ENCODE measurements at places on chromosomes 3 and 15. TPM values are rescaled to one million over a fixed set of nuclear protein-coding genes. Genes with fewer than 3 reads are reported as not detected.
A peak's percentile ranks its signal among the peaks of the same experiment; 100 is the strongest.

DNA sequence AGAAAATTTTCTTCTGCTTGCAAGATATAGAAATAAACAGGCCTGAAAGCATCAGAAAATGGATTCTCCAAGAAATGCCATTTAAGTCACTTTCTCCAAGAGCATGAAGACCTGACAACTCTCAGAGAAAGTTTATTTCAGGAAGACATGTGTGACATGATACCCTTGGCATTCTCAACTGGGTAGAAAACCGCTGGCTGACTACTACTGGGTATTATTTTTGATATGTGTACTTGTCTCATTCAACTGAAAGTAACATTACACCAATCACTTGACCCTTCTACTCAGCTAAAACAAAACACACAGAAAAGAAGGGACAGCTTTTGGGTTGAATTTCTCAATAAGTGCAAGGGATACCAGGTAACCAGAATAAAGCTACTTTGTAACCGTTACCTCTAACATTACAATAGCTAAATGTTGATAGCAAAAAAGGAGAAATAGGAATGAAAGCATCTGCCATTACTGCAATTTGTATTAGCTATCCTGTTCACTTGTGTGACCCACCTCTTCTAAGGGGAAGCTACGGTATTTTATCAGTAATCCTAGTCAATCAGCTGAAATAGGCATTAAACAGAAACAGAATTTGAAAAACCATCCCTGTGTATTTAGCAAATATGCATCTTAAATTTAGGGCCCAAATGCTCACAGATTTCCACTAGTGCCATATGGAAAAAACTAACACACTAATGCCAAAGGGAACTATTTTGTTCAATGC lies 7.3 kb downstream of the TRA2B start:
- no peaks in the 10 kb centered on the region for H3K36me3 ChIP-seq
- no peak overlapping the region for H3K4me3 ChIP-seq
- H3K4me1 ChIP-seq, result peaks cover 41% of the 10 kb centered on the region
- no peak overlapping the region for H3K27ac ChIP-seq
- no peaks in the 10 kb centered on the region for H3K27me3 ChIP-seq

- no peaks in the 10 kb centered on the region for H3K27me3 ChIP-seq
- no peak overlapping the region for H3K4me3 ChIP-seq
- peak; percentile 66 for DNase-seq
- no peaks in the 10 kb centered on the region for H3K36me3 ChIP-seq
- peak overlapping the region; percentile 21 for H3K27ac ChIP-seq
Measured at GRCh38 chr3:30286007-30286669, 320.3 kb upstream of the TGFBR2 start.

PTX3 gene
- total RNA-seq, result 1.0 TPM

DNA sequence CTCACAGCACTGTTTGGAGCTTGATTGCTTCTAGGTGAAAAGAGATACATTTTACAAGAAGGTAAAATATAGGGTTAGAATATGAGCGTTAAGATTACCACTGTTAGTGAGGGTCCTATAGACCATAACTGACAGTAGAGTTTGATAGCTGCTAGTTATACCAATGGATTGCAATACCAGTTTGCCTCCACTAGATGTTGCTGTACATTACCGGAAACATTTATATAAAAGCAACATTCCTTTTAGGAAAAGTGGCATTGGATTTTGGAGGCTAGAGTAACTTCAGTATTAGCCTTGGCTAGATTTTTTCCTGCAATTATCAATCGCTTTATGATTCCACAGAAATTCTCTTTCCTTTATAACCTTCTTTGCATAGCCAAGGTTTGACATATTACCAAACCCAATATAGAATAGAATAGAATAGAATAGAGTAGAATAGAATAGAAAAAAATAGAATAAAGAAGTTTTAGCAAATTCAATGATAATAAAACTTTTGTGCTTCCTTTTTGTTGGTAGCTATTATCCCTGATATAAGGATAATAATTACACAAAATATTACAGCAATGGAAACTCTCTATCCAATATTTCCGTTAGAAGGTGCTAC lies 1093.6 kb upstream of the ALCAM start:
- no peaks in the 10 kb centered on the region for H3K27me3 ChIP-seq
- no peaks in the 10 kb centered on the region for H3K36me3 ChIP-seq
- H3K4me1 ChIP-seq, result no peaks in the 10 kb centered on the region
- H3K27ac ChIP-seq, result no peak overlapping the region

CASR gene
- total RNA-seq, result 0.22 TPM

DNA sequence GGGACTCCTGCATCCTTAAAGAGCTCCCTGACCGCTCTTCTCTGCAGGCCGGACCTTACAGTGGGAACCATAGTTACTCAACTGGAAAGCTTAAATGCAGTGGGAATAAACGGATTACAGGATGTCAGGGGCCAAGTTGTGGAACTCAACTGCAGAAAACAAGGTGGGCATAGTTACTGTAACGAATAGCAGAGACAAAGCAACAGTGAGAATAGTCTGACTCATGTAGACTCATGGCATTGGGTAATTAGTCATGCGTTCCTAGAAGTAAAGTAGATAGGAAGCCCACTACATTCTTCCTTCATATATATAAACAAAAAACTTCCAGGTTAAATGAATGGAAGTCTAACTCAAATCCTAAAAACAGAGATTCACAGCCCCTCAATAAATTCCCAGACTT lies 95.5 kb upstream of the CHRNA7 start:
- H3K27ac ChIP-seq, result no peak overlapping the region
- H3K4me1 ChIP-seq, result no peaks in the 10 kb centered on the region
- no peaks in the 10 kb centered on the region for H3K36me3 ChIP-seq
- H3K27me3 ChIP-seq, result no peaks in the 10 kb centered on the region
- no peak overlapping the region for H3K4me3 ChIP-seq
- DNase-seq, result no peak

DNA sequence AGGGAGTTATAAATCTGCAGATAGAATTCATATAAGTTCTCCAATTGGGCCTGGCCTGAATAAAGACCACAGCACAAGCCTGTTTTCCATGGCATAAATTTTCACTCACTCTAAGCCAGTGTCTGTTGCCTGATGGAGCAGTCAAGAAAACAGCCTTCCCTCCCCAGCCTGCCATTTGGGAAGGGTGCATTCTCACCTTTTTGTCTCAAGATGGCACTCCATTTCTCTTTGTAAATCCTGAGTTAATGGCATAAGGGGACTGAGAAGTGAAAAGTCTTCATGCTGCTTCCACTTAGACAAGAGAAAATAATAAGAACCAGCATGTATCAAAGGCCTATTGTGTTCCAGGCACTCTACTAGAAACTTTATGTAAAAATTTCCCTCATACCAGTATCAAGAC lies 115.6 kb upstream of the MANF start:
- H3K36me3 ChIP-seq, result no peaks in the 10 kb centered on the region
- no peaks in the 10 kb centered on the region for H3K4me1 ChIP-seq
- H3K27me3 ChIP-seq, result no peaks in the 10 kb centered on the region
- no peak overlapping the region for H3K27ac ChIP-seq
- H3K4me3 ChIP-seq, result no peak overlapping the region
- no peak for DNase-seq

NR2E3 gene
- 0.64 TPM for total RNA-seq

- no peak for DNase-seq
- no peaks in the 10 kb centered on the region for H3K4me1 ChIP-seq
- no peak overlapping the region for H3K4me3 ChIP-seq
- H3K27ac ChIP-seq, result no peak overlapping the region
- H3K27me3 ChIP-seq, result no peaks in the 10 kb centered on the region
Measured at GRCh38 chr3:183527428-183528379, 27.8 kb downstream of the KLHL6 start.

TMEM158 gene
- total RNA-seq, result 8.2 TPM

DNA sequence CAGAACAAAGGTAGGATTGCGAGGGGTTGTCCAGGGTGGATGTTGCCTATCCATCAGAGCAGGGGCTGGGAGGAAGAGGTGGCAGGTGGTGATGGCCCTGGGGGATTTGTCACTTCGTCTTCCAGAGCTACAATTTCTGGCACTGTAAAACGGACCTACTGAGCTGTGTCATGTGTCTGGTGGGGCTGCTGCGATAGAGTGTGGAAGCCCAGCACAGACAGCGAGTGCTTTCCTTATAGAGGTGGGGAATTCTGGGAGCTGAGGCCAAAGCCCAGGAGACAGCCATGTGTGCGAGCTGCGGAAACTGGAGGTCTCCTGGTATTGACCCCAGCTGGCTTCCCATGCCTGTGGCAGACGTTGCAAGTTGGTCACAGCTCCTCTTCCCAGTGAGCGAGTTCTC lies 61.2 kb upstream of the SEC22A start:
- DNase-seq, result no peak
- no peaks in the 10 kb centered on the region for H3K36me3 ChIP-seq
- no peaks in the 10 kb centered on the region for H3K4me1 ChIP-seq
- no peak overlapping the region for H3K27ac ChIP-seq
- H3K27me3 ChIP-seq, result no peaks in the 10 kb centered on the region

- H3K36me3 ChIP-seq, result no peaks in the 10 kb centered on the region
- H3K27ac ChIP-seq, result no peak overlapping the region
- no peaks in the 10 kb centered on the region for H3K4me1 ChIP-seq
- peak; percentile 44 for DNase-seq
- no peak overlapping the region for H3K4me3 ChIP-seq
Measured at GRCh38 chr3:48507256-48508061, 3.5 kb upstream of the SHISA5 start.

CAV3 gene
- total RNA-seq, result not detected

DNA sequence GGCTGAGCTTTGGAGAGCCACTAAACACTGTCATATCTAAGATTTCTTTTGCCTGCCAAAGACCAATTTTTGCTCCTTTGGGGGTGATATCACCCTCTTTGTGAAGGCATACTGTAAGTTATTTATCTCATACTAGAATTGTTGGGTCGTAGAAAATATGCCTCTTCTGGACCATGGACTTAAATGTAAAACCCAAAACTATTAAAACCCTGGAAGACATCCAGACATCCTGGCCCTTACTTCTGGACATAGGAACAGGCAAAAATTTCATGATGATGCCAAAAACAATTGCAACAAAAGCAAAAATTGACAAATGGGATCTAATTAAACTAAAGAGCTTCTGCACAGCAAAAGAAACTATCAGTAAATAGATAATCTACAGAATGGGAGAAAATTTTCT lies 172.2 kb downstream of the ATG7 start:
- no peaks in the 10 kb centered on the region for H3K4me1 ChIP-seq
- no peaks in the 10 kb centered on the region for H3K27me3 ChIP-seq
- DNase-seq, result no peak
- H3K27ac ChIP-seq, result no peak overlapping the region
- H3K36me3 ChIP-seq, result no peaks in the 10 kb centered on the region

- H3K4me3 ChIP-seq, result peak overlapping the region; percentile 42
- DNase-seq, result peak; percentile 76
- H3K27me3 ChIP-seq, result no peaks in the 10 kb centered on the region
- H3K36me3 ChIP-seq, result no peaks in the 10 kb centered on the region
Measured at GRCh38 chr3:37993820-37994638, 3.4 kb downstream of the VILL start.

DNA sequence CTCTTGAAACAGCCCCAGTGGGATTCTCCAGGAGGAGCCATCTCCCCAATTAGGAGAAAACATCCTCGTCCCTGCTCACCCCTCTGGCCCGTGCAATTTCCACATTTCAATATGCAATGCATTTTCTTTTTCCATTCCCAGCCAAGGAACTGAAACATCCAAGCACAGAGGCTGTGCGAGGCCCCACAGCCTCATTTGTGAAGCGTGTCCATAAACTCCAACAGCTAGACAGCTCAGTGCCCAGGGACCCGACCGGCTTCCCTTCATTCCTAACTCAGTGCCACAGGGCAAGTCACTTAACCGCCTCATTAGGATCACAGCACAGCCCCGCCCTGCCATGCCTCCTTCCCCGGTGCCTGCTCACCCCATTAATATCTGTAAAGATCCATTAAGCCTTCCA lies 204.2 kb upstream of the IGF1R start:
- DNase-seq, result no peak
- H3K4me3 ChIP-seq, result no peak overlapping the region
- H3K27me3 ChIP-seq, result no peaks in the 10 kb centered on the region
- no peaks in the 10 kb centered on the region for H3K36me3 ChIP-seq
- no peaks in the 10 kb centered on the region for H3K4me1 ChIP-seq
- no peak overlapping the region for H3K27ac ChIP-seq

GRCh38 chr3:177513815-177514610 lies 316.7 kb upstream of the TBL1XR1 start:
- H3K27me3 ChIP-seq, result no peaks in the 10 kb centered on the region
- no peaks in the 10 kb centered on the region for H3K4me1 ChIP-seq
- H3K36me3 ChIP-seq, result no peaks in the 10 kb centered on the region
- DNase-seq, result no peak

DNA sequence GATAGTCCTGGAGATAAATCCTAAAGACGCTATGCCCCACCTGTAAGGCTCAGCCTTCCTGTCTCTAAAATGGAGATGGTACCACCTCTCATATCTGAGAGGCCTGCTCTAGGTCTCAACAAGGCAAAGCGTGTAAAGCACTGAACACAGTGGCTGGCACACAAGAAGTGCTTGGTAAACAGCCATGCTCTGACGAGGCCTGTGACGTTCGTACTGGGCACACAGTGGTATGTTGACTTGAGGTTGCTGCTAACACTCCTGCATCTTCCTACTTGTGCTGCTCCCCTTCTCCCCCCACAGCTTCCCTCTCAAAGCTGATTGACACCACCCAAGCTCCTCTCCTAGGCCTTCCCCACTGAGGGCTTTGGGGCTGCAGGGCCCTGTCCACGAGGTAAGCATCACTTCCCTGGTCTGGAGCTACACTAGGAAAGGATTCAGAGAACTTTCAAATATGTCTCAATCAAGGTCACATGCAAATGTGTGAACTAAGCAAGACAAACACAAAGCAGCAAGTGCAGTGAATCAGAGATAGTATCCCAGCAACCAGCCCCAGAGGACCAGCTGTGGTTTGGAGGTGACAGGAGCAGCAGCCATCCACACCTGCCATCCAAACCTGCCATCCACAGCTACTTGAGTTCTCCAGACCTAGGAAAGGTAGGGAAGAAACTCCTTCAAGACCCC lies 177.5 kb downstream of the STT3B start:
- H3K4me3 ChIP-seq, result no peak overlapping the region
- H3K36me3 ChIP-seq, result no peaks in the 10 kb centered on the region
- no peaks in the 10 kb centered on the region for H3K27me3 ChIP-seq
- no peak for DNase-seq
- H3K4me1 ChIP-seq, result no peaks in the 10 kb centered on the region
- H3K27ac ChIP-seq, result no peak overlapping the region

- no peaks in the 10 kb centered on the region for H3K27me3 ChIP-seq
- no peaks in the 10 kb centered on the region for H3K36me3 ChIP-seq
- H3K4me1 ChIP-seq, result no peaks in the 10 kb centered on the region
Measured at GRCh38 chr3:32592011-32592410, 21.4 kb upstream of the DYNC1LI1 start.

CFAP100 gene
- not detected for total RNA-seq

GRCh38 chr3:160981217-160981938 lies 123.8 kb downstream of the B3GALNT1 start:
- no peak overlapping the region for H3K27ac ChIP-seq
- H3K27me3 ChIP-seq, result no peaks in the 10 kb centered on the region
- no peak overlapping the region for H3K4me3 ChIP-seq

GRCh38 chr3:116474801-116475200 lies 29.5 kb upstream of the LSAMP start:
- H3K27ac ChIP-seq, result no peak overlapping the region
- H3K27me3 ChIP-seq, result no peaks in the 10 kb centered on the region
- DNase-seq, result no peak
- no peaks in the 10 kb centered on the region for H3K4me1 ChIP-seq
- no peaks in the 10 kb centered on the region for H3K36me3 ChIP-seq

GOLGA8O gene
- 0.69 TPM for total RNA-seq

- H3K36me3 ChIP-seq, result no peaks in the 10 kb centered on the region
- no peaks in the 10 kb centered on the region for H3K4me1 ChIP-seq
- H3K27me3 ChIP-seq, result no peaks in the 10 kb centered on the region
- H3K4me3 ChIP-seq, result no peak overlapping the region
- no peak overlapping the region for H3K27ac ChIP-seq
- no peak for DNase-seq
Measured at GRCh38 chr3:51275111-51275805, 109.8 kb upstream of the MANF start.

GRCh38 chr3:70550723-70551319 lies 238.4 kb upstream of the MDFIC2 start:
- no peak overlapping the region for H3K4me3 ChIP-seq
- no peaks in the 10 kb centered on the region for H3K4me1 ChIP-seq
- no peak overlapping the region for H3K27ac ChIP-seq
- H3K27me3 ChIP-seq, result no peaks in the 10 kb centered on the region
